ENCODE measurements at places on chromosomes 1 and 21. TPM values are rescaled to one million over a fixed set of nuclear protein-coding genes. Genes with fewer than 3 reads are reported as not detected.

- DNase-seq, result no peak
- no peak overlapping the region for H3K27ac ChIP-seq
- peaks cover 39% of the 10 kb centered on the region for H3K27me3 ChIP-seq
These were observed 43.6 kb downstream of the C21orf91 start for GRCh38 chr21:17775431-17776126.

DNA sequence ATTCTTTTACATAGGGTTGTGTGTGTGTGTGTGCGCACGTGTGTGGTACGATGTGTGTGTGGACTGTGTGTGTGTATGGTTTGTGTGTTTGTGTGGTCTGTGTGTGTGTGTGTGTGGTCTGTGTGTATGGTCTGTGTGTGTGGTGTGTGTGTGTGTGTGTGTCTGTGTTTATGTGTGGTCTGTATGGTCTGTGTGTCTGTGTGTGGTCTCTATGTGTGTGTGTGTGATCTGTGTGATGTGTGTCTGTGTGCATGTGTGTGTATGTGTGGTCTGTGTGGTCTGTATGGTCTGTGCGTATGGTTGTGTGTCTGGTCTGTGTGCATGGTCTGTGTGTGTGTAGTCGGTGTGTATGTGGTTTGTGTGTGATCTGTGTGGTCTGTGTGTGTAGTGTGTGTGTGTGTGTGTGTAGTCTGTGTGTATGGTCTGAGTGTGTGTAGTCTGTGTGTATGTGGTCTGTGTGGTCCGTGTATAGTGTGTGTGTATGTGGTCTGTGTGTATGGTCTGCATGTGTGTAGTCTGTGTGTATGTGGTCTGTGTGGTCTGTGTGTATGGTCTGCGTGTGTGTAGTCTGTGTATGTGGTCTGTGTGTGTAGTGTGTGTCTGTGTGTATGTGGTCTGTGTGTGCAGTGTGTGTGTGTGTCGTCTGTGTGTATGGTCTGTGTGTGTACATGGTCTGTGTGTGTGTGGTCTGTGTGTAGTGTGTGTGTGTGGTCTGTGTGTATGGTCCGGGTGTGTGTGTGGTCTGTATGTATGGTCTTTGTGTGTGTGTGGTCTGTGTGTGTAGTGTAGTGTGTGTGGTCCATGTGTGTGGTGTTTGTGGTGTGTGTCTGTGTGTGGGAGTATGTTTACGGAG, 46.8 kb downstream of the RHOU start:
- H3K36me3 ChIP-seq, result no peaks in the 10 kb centered on the region
- no peaks in the 10 kb centered on the region for H3K27me3 ChIP-seq
- DNase-seq, result no peak
- no peak overlapping the region for H3K27ac ChIP-seq
- peaks cover 37% of the 10 kb centered on the region for H3K4me1 ChIP-seq

GRCh38 chr1:86380257-86380861, 15.8 kb downstream of the ODF2L start:
- H3K36me3 ChIP-seq, result peaks cover 26% of the 10 kb centered on the region
- no peaks in the 10 kb centered on the region for H3K27me3 ChIP-seq
- H3K27ac ChIP-seq, result no peak overlapping the region
- DNase-seq, result no peak

- no peak overlapping the region for H3K27ac ChIP-seq
- H3K4me3 ChIP-seq, result no peak overlapping the region
- no peak for DNase-seq
- H3K27me3 ChIP-seq, result no peaks in the 10 kb centered on the region
These were observed 5.2 kb downstream of the SRM start for GRCh38 chr1:11054666-11055065.

DNA sequence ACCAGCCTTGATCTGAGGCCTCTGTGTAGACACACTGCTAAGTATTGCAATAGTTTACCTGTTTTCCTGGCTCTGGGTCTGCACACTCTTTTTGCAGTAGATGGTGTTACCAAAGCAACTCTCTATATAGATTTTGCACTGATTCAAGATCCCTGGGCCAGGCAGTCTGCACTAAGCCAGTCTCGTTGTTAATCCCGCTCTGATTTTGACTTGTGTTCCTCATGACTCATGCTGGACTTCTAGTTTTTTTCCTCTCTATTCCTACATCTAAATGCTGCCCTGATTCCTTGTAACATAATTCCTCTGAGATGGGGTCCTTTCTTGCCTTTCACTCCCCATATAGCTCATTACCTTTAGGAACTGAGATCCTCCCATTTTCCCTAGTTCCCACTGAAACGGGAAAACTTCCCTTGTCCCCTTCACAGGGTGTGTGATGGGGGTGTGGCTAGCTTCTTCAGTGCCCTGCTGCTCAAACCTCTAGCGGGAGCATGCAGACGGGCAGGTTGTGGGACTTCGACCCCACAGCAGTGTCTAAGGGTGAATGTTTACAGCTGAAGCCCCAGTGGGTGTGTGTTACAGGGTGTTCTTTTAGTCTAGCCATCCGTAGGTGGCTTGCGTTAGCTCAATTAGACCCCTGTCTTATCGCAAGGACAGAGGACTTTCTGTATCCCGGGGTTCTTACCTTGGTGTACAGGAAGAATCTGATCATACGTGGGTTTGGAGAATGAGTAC, 106.5 kb upstream of the RAB3GAP2 start:
- DNase-seq, result no peak
- H3K4me3 ChIP-seq, result no peak overlapping the region
- H3K4me1 ChIP-seq, result peaks cover 12% of the 10 kb centered on the region
- no peaks in the 10 kb centered on the region for H3K27me3 ChIP-seq
- no peaks in the 10 kb centered on the region for H3K36me3 ChIP-seq

GRCh38 chr1:191669629-191670028, 488.6 kb upstream of the RGS18 start:
- H3K4me1 ChIP-seq, result no peaks in the 10 kb centered on the region
- DNase-seq, result no peak
- no peak overlapping the region for H3K4me3 ChIP-seq
- H3K27me3 ChIP-seq, result no peaks in the 10 kb centered on the region

- peaks cover 22% of the 10 kb centered on the region for H3K4me1 ChIP-seq
- peaks cover 21% of the 10 kb centered on the region for H3K36me3 ChIP-seq
- H3K27ac ChIP-seq, result no peak overlapping the region
- no peaks in the 10 kb centered on the region for H3K27me3 ChIP-seq
- DNase-seq, result no peak
These were observed 138.4 kb downstream of the NEK7 start for GRCh38 chr1:198295225-198295624.

- H3K27ac ChIP-seq, result no peak overlapping the region
- no peaks in the 10 kb centered on the region for H3K4me1 ChIP-seq
- no peaks in the 10 kb centered on the region for H3K27me3 ChIP-seq
- H3K4me3 ChIP-seq, result no peak overlapping the region
- H3K36me3 ChIP-seq, result no peaks in the 10 kb centered on the region
- no peak for DNase-seq
These were observed 321.5 kb upstream of the PTBP2 start for GRCh38 chr1:96400089-96400488.

DNA sequence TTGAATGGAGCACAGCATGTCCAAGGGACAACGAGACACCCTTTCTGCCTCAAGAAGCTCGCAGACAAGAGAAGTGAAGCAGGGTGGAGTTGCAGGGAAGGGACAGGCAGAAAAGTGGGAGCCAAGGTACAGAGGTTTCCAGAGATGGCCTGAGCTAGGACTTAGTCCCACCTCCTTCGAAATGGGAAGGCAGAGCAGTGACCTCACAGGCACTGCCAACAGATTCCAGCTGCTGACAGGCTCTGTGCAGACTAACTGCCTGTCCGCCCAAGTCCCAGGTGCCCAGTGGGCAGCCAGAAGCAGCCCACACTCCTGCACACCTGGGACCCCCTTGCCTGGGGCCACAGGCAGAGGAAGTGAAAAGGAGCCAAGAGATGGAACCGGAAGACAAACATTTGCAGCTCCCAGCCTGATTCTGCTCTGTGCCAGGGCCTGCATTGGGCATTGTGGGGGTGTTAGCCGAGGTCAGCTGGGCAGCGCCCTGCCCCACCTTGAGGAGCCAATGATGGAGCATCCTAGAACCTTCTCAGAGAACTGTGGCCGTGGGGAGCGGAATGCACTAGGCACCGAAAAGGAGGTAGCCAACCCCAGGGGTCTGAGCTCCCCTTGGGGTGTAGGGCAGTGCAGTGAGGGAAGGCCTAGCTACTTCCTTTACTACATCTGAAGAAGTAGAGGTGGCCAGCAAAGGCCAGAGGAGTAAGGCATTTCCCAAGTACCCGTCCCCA, 27.5 kb upstream of the RSPO1 start:
- H3K36me3 ChIP-seq, result no peaks in the 10 kb centered on the region
- H3K4me1 ChIP-seq, result peaks cover 10% of the 10 kb centered on the region
- no peak overlapping the region for H3K4me3 ChIP-seq
- H3K27me3 ChIP-seq, result peaks cover 35% of the 10 kb centered on the region
- no peak overlapping the region for H3K27ac ChIP-seq

DNA sequence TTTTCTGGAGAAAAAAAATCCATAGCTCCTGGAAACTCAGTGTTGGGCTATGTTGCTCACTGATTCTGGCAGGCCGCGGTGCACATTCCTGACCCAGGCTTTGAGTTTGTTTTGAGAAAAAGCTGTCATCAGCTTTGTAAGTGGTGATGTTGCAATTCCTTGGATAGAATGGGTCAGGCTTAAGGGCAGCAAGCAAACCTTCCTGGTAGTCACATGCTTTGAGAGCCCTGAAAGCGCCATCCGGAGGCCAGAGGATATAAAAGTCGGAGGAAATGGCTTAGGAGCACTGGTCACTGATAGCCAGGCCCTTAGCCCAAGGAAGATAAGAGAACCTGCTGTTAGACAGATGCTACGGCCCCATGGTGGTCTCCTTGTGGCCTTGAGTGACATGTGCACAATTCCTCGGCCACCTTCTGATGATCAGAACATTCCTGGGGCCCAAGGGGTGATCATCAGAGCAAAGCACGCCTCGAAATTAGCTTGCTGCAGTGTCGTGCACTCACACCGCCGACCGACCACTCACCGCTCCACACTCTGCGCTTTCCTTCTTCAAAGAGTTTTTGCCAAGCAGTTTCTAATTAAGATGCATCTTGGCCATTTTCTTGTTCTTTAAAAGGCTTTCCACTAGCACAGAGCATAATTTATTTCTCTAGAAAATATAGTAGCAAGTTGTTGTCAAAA, 78.6 kb downstream of the MAN1C1 start:
- DNase-seq, result no peak
- peak overlapping the region; percentile 44 for H3K4me3 ChIP-seq
- H3K27me3 ChIP-seq, result no peaks in the 10 kb centered on the region
- no peaks in the 10 kb centered on the region for H3K36me3 ChIP-seq

GRCh38 chr1:155128755-155129473, 1.2 kb downstream of the EFNA1 start:
- peak overlapping the region; percentile 92 for H3K4me3 ChIP-seq
- peaks cover 48% of the 10 kb centered on the region for H3K27me3 ChIP-seq
- H3K4me1 ChIP-seq, result peaks cover 42% of the 10 kb centered on the region
- DNase-seq, result no peak

DNA sequence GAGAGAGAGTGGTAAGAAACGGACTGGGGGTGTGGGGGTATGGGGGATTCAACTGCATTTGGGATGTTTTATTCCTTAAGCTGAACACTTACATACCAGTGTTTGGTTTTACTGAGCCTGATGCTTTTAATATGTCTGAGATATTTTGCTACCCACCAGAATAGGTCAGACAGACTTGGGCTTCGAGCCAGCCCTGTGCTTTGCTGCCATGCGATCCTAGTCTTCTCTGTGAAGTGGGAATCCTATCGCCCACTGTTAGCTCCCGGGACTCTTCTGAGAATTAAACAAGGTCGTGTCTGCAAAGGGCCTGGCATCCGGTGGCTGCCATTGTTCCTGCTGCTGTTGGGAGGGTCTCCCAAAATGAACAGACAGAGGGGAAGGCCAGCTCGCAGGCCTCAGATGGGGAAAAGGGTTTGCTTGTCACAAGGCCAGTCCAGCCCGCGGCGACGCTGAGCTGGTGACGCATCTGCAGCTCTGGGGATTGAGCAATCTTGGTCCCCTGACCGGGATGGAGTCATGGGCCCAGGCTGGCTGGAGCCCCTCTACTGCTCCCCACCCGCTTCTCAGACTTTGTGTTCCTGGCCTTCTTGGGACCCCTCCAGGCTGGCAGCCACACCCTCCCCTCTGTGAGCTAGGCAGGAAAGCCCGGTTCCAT, 26.9 kb upstream of the ECE1 start:
- no peaks in the 10 kb centered on the region for H3K36me3 ChIP-seq
- H3K27me3 ChIP-seq, result no peaks in the 10 kb centered on the region
- no peak overlapping the region for H3K4me3 ChIP-seq
- peaks cover 53% of the 10 kb centered on the region for H3K4me1 ChIP-seq

Gene LCE1B
- not detected for total RNA-seq

Gene PGBD5
- 8.7 TPM for total RNA-seq

Gene OR6N1
- total RNA-seq, result not detected

Gene SLC44A5
- total RNA-seq, result 1.3 TPM
